CD14-positive monocyte (primary cell): ENCODE measurements at places on chromosomes 2 and 18. TPM values are rescaled to one million over a fixed set of nuclear protein-coding genes. Genes with fewer than 3 reads are reported as not detected.

CRYGB gene
- polyA plus RNA-seq = not detected in 2 replicates

NEB gene
- polyA plus RNA-seq = 0.75 and 2.7 TPM in 2 replicates

DNA sequence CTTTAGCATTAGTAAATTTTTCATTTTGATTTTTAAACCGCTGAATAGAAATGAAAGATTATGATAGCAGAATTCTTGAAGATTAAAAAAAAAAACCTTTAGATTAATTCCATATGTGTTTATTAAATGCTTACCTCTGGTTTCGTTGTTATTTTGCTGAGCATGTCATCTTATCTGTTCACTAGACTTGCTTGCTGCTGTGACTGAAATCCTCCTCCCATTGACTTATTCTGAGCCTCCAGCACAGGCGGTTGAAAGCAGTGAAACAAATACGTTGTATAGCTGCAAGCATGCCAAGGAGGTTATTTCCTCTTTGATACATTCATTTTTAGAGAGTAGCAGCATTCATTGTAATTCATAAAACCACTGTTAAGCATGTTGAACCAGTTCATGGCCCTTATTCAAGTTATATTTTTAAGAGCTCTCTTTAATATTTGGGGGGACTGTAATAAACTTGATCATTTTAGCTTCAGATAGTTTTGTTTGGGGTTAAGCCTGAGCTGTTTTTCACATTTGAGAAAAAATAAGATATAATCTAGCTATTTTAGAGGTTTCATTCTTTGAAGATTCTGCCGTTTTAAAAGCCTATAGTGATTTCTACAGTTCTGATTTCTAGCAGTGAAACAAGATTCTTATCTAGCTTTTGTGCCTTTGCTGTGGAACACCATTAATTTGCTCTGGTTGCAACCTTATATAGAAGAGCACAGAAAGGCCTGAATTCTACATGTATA is at the start of gene HTR2B:
HTR2B (minus strand) TSS at position 205 of the 731 bp plus-strand sequence. CDS start 1,278 bp downstream, outside the sequence.
- H3K27ac ChIP-seq = no peak within 1 kb of the TSS
- no peaks in the 10 kb centered on the region for H3K4me1 ChIP-seq
- H3K27me3 ChIP-seq = no peaks in the 10 kb centered on the region

DNA sequence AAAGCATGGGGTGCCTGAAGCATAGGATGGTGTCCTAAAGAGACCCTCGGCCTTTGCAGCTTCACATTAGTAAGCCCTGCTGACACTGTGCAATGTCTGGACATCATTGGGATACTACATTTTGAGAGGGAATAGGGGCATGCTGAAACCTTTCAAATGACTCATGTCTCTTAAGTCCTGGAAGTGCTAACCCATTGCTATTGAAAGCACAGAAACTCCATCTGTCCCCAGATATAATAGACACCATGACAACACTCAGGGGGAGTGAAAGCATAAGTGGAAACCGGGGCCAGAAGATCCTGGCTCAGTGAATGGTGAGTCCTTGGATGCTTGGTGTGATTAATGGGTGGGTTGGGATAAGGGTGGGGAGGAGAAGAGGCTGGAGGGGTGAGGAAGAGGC is 595.5 kb upstream of the ID2 start:
- H3K4me1 ChIP-seq = peaks cover 11% of the 10 kb centered on the region
- DNase-seq = no peak
- H3K4me3 ChIP-seq = no peak overlapping the region
- H3K27ac ChIP-seq = no peak overlapping the region
- no peaks in the 10 kb centered on the region for H3K27me3 ChIP-seq

DNA sequence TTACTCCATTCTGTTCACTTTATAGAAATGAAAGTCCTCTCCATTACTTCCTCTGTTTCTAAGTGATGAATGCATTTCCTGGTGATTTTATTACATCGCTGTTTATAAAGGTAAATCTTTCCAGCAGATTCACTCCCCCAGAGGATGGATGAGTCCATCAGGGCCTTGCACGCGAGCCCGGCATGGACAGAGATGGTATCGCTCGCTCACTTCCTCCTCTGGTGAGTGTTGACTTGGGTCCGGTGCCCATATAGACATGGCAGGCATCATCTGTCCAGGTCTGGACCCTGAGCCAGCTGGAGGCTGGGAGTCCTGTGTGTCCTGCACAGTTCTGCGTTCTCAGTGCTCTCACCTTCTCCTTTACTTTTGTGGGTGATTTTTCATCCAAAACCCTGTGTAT is 733.6 kb upstream of the SALL3 start:
- no peak overlapping the region for H3K27ac ChIP-seq
- no peaks in the 10 kb centered on the region for H3K27me3 ChIP-seq
- H3K4me1 ChIP-seq = no peaks in the 10 kb centered on the region
- no peaks in the 10 kb centered on the region for H3K36me3 ChIP-seq
- DNase-seq = no peak

YES1 gene
- polyA plus RNA-seq = not detected

- no peaks in the 10 kb centered on the region for H3K36me3 ChIP-seq
- no peaks in the 10 kb centered on the region for H3K4me1 ChIP-seq
- H3K27me3 ChIP-seq = no peaks in the 10 kb centered on the region
- H3K27ac ChIP-seq = no peak overlapping the region
These were observed 353.6 kb upstream of the FSIP2 start for GRCh38 chr2:185384822-185385560.
